ENCODE measurements at places on chromosomes 12 and 14.

GRCh38 chr12:85509857-85510256, 229.8 kb downstream of the ALX1 start:
- no peak for DNase-seq

DNA sequence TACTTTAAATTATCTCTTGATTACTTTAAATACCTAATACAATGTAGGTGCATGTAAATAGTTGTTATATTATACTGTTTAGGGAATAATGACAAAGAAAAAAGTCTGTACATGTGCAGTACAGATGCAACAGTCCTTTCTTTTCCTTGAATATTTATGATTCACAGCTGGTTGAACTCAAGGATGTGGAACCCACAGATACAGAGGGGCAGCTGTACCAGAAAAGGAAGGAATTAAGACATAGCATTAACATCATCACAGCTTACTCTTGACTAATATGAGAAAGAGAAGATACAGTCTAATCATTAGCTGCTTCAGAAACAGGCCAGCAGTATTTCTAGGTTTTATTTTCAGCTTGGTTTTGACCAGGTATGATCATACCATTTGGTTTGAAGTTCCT, 34.7 kb upstream of the AP4S1 start:
- DNase-seq: no peak

- no peak for DNase-seq
These were observed 131.8 kb upstream of the USP15 start for GRCh38 chr12:62128175-62128975.

DNA sequence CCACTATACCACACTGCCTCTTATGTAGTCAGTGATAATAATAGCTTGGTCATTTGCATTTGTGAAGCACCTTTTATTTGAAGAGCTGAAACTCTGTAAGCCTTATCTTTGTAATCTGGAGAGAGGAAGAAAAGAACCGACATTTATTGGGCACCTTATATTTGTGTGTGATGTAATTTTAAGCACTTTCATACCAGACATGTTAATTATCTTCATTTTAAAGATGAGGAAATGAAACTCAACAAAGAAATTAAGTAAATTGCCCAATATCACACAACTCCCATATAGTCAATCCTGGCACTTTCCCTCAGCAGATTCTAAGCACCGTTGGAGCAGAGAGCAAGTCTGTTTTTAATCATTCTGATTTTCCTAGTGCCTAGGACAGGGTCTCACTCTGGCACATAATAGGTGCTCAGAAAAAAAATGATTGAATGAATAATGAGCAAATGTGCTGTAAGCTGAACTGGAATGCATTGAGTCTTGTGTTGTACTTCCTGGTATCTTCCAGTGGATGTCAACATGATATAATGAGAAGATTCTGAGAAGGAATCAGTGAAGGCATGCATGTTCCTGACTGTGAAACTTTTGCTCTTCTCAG, 418.9 kb downstream of the ZFP36L1 start:
- no peak for DNase-seq

DNA sequence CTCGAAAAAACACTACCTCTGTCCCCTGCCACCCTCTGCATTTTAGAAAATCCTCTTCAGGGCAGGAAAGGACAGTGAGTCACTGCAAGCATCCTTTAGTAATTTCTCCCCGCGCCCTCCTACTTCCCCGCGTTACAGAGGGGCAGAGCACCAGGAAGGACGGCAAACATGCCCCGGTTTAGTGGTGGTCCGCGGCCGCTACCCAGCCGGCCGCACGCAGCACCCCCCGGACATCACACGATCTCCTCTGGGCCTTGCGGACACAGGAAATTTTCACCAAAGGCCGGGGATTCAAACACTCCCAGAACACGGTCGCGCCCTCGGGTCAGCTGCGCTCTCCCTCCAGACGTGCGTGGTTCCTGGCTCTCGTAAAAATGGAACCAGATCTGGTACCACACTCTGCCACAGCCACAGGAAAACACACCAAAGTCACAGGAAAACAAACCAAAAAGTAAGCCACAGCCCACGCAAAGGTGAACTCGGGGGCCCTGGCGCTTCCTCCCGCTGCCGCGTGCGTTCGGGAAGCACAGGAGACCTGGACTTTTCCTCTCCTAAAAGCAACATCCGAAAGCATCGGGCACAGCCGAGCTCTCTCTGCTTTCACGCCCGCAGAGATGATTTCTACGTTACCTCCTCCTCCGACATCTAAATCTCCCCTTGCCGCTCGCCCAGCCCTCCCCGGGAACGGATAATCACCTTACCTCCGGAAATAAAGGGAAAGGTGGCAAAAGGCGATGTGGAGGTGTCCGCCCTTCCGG, 839 bp downstream of the SLC38A1 start:
- DNase-seq: no peak

All from right renal cortex interstitium (tissue), 3 donors.